A549 treated with Hydrocortisone at 1 μM for 4 hours (cell line): ENCODE measurements at places on chromosomes 12 and 14. TPM values are rescaled to one million over a fixed set of nuclear protein-coding genes. Genes with fewer than 3 reads are reported as not detected.

Gene GAS2L3
- 5.9 to 10.1 TPM (median 7.5 TPM) in 5 replicates for total RNA-seq

Gene SCNN1A
- 22.8 to 25.8 TPM (median 24.3 TPM) in 5 replicates for total RNA-seq

Gene CIT
- 10.1 to 17.0 TPM (median 12.0 TPM) in 5 replicates for total RNA-seq

Gene PLEKHH1
- total RNA-seq, result 3.0 to 3.5 TPM (median 3.2 TPM) in 5 replicates

Gene GRIP1
- 2.6 to 4.2 TPM (median 3.1 TPM) in 5 replicates for total RNA-seq

Gene NEUROD4
- not detected in 5 replicates for total RNA-seq

Gene LRTM2
- total RNA-seq, result 0.07 to 0.15 TPM in 2 of 5 replicates, not detected in the others

Gene MYH6
- 0.03 to 0.16 TPM (median 0.12 TPM) in 5 replicates for total RNA-seq
